ENCODE measurements at places on chromosomes 5 and 9.

DNA sequence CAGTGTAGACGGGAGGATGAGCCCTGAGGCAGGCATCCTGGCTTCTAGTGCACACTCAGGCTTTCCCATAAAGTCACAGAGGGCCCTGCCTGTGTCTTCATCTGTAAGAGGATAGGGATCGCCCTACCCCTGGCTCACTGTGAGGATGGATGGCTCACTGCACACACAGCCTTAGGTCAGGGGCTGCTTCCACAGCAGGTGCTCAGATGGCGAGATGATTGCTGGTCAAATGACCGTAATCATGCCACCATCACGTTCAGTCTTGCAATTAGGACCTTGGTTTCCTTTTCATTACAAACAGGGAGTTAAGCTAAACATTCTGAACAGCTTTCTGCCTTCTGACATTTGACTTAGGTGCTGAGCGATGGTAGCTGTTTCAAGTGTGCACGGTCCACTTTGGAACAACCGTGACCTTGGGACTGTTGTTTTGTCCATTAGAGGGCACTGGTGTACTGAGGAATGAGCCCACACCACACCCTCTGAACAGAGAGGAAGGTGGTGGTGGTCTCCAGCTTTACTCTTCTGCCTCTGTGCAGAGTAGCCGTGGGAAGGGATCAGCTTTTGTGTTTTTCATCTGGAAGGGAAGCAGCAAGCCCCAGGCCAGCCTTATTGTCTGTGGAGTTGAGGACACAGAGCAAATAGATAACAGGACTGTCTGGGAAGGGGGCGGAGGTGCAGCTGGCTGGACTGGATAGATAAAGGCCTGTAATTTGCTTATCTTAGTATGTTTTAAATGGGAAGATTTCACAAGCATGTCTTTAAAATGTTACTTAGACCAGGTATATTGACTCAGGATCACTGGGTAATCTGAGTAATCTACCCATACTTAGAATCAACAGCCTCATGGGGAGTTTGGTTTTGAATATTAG, 183.1 kb downstream of the TRIO start:
- peak; percentile 48 for DNase-seq

GRCh38 chr9:35364817-35365585, 124.9 kb upstream of the RUSC2 start:
- no peak for DNase-seq

- no peak for DNase-seq
These were observed 12.4 kb downstream of the GZMK start for GRCh38 chr5:55036477-55036876.

DNA sequence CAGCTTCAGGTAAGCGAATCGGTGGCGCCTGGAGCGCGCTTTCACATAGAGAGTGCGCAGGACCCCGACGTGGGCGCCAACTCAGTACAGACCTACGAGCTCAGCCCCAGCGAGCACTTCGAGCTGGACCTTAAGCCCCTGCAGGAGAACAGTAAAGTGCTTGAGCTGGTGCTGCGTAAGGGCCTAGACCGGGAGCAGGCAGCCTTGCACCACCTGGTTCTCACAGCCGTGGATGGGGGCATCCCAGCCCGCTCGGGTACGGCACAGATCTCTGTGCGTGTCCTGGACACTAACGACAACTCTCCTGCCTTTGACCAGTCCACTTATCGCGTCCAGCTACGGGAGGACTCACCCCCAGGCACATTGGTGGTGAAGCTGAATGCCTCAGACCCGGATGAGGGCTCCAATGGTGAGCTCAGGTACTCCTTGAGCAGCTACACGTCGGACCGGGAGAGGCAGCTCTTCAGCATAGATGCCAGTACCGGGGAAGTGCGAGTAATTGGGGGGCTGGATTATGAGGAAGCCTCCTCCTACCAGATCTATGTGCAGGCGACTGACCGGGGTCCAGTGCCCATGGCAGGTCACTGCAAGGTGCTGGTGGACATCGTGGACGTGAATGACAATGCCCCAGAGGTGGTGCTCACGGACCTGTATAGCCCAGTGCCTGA, 1.1 kb downstream of the PCDHAC2 start:
- DNase-seq = no peak

GRCh38 chr5:160550075-160550474, 128.4 kb downstream of the PTTG1 start:
- DNase-seq = no peak

- DNase-seq = no peak
These were observed 68.1 kb upstream of the ABL1 start for GRCh38 chr9:130766927-130767307.
